ENCODE measurements at places on chromosomes 7 and 10. TPM values are rescaled to one million over a fixed set of nuclear protein-coding genes. Genes with fewer than 3 reads are reported as not detected.
A peak's percentile ranks its signal among the peaks of the same experiment; 100 is the strongest.

DNA sequence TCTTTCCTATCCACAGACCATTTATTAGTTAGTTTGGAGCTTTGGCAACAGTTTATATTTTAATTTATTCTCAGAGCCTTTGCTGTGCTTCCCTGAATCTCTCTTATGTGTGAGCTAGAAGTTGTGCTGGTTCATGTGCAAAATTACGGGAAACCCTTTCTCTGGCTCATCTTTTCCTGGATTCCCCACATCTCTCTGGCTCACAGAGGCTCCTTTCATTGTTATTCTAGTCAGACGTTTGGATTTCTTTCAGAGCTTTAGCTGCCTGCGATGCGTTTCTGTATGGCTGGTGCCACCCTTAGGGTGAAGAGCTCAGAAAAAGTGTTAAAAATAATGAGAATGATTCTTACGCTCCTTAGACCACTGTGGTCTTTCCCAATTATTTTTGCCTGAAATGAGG is 53.3 kb downstream of the TPST1 start:
- no peak for DNase-seq

- DNase-seq: peak; percentile 27
Measured at GRCh38 chr7:101315336-101315735, 6.3 kb downstream of the IFT22 start.

DNA sequence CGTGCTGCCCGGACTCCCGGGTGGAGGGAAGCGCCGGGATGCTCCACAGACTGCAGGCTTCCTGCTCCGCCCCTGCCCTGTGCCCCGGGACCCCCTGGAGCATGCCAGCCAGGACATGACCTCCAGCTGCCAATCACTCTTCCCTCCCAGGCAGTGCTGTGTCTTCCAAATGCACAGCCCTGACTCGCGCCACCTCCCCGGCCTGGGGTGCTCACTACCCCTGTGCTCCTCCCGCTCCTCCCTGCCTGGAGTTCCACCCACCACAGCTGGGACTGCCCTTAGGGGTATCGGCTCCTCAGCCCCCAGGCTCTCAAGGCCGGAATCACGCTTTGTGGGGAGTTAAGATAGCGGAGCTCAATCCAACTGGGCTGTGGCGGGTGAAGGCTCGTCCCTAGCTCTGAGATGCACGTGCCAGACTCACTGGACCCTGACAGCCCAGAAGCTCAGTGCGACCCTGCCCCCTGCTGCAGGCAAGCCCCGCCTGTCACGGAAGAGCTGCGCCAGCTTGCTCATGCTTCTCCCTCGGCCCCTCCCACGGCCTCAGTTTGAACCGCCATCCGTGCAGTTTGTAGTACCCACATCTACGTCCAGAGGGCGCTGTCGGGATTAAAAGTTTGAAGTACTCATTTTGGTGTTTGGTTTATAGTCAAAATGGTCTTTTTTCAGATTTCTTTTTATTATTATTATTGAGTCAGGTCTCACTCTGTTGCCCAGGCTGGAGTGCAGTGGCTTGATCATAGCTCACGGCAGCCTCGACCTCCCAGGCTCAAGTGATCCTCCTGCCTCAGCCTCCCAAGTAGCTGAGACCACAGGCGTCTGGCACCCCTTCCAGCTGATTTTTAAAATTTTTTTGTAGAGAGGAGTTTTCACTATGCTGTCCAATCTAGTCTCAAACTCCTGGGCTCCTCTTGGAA is 142.5 kb upstream of the TCERG1L start:
- DNase-seq: peak; percentile 59

Gene ASB10
- not detected for total RNA-seq

Gene TEX36
- not detected for total RNA-seq

DNA sequence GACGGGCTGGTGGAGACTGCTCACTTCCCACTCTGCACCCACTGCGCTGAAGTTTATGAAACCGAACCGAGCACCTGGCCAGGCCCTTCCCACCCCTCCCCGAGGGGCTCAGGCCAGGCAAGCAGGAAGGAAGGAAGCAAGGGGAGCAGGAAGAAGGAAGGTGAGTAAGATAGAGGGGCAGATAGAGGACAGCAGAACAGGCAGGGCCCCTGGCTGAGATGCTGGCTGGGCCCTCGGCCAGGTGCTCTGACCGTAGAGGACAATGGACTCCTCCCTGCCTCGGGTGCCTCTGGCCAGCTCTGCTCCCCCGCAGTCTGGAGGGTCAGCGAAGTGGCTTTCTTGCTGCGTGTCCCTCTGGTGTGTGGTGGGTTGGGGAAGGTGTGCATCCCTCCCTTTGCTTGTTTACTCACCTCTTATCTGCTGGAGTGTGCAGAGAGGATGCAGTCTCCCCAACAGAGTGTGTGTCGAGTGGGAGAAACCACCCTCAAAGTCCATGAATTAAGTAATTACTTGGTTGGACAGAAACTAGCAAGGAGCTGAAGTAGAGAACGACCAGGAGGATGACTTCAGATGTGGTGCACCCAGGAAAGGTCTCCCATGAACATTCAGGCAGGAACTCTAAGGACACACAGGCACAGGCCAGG is 82.8 kb upstream of the PPP2R2D start:
- DNase-seq: no peak

DNA sequence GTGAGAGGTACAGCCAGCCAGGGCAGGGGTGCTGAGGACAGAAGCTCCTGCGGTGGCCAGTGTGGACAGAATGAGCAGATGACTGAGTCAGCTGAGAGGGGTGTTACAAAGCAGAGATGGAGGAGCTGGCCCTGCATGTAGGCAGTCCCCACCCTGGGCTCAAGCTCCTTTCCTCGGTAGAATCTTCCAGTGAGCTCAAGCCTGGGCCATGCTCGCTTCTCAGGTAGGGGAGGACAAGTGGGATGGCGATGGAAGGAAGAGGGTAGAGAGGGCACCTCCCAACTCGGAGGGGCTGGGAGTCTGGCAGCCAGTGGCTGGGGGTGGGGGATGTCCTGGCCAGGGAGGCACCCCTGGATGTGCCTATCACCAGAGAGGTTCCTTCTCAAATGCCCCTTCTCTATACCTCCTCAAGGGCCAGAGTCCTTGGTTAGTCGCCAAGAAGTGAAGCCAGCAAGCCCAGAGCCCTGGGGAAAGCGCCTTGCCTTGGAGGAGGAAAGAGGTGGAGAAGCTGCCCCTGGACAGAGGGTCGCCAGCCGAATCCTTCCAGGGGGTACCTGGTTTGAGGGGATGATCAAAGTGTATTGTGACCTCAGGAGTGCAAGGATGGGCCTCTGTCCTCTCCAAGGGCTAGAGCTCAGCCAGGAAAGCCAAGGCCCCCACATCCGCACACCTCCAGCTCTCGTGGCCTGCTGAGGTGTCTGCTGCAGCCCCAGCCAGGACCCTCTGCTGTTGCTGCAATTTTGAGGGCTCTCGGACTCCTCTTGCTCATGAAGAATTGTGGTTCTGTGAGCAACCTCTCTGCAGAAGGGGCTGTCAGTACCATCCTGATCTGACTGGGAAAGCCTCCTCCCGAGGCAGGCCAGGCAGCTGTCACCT is 88.6 kb upstream of the MACROH2A2 start:
- no peak for DNase-seq

DNA sequence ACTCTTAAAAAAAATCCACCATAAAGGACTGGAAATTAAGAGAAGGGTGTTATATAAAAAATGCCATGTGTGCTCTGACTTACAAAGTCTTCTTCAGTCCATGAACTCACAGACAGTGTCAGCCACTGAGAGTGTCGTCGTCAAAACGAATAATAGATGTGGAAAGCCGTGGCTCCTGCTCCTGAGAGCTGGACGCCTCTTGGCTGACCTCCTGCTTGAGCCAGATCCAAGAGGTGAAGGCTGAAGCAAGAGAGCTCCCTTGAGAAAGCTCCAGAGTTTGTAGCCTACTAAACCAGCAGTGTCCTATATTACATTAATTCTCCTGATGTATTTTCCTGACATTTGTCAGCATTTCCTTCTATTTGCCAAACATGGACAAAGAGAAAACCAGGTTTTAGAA is 234.3 kb upstream of the C7orf33 start:
- no peak for DNase-seq

GRCh38 chr10:49486738-49487137 is 52.2 kb downstream of the ERCC6 start:
- no peak for DNase-seq

GRCh38 chr10:128310971-128311658 is 184.9 kb upstream of the MKI67 start:
- no peak for DNase-seq

Gene PRF1
- total RNA-seq: 67.7 TPM

GRCh38 chr10:129927351-129928120 is 36.5 kb downstream of the EBF3 start:
- no peak for DNase-seq

Gene CASTOR2
- 5.7 TPM for total RNA-seq

DNA sequence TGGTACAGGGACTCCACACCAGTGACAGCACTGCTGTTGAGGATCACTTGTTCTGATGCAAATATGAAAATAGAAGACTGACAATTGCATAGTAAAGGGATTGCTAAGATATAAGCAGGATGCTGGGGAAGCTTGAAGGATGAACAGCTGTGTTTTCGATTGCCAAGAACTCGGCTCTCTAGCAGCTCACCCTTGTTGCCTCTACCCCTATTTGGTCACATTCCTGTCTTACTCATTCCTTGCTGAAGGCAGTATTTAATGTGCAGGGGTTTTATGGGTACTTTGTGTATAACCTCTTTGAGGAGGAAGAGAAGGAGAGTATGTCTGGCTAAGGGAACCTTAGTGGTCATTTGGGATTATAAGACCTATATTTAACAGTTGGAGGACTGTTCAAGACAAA is 218.8 kb downstream of the AUTS2 start:
- DNase-seq: no peak

DNA sequence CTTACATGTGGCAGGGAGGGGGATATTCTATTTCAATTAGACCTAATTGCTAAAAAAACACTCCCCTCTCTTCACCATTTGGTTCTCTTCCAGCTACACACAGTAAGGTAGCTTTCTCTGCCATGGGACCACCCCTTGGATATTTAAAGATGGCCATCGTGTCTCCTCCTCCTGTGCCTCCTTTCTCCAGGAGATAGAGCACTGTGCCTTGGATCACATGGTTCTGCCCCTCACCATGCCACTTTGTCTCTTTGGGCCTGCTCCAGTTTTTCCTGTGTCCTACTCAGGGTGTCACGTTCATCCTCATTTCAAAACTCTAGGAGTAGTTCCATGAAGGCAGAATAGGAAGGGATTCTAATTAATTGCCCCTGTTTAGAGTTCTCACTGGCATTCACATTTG is 1060.2 kb downstream of the KCNMA1 start:
- no peak for DNase-seq

GRCh38 chr10:84605802-84606201 is 277.4 kb downstream of the CCSER2 start:
- DNase-seq: no peak

DNA sequence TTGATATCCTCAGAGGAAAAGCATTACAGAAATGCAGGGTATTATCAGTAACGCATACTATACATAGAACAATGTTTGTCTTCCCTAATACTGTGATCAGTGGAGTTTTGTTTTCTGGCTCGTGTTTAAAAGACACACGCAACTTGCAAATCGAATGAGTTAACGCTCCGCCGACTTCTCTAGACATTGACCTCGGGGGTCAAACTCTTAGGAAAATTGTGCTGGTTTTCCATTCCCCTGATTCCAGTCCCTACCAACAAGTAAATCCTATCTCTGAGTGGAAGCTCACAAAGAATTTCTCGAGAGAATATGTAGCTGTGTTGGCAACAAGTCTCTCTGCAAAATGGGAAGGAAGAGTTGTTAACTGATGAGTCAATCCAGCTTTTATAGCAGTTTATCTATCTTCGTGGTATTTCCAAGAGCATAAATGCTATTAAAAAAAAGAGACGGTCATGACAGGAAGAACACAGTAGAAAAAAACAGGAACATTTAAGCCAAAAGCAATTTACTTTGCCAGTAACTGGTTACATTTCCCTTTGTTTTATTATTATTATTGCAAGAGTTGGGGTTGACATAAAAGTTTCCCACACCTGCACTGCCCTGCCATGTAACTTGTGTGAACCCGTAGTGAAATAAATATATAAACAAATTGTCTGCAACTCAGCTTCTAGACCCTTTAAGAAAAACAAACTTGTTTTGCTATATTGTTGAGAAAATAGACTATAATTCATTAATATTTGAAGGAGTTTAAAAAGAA is 144.4 kb downstream of the ARID5B start:
- DNase-seq: no peak

DNA sequence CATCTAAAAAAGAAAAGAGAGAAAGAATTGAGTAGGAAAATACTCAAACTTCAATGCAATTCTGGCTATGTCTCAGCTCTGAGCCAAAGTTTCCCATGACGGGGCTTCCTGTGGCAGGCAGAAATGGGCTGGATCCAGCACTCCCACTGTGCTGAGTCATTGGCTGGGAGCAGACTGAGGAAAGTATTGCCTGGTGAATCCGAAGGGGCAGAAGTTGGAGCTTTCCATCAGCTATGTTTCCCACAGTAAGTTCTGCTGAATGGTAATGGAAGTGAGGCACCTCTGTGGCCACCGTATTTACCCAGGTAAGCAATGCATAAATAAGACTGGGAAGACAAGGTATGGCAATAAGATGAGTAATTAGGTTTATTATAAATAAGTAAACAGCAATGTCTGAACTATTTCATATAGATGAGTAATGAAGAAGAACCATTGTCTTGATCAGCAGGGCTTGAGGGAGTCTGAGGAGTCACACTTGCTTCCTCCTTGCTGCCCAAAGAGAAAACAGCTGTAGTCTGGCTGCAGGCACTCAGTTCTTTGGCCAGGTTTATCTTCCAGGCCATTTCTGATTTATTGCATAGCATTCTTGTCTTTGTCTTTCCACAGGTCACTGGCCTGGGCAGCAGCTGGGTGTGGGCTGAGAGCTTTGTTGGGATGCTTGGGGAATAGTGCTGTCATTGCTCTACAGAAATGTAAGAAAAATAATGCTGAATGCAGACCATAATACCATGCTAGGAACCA is 255.3 kb downstream of the DNAJB9 start:
- no peak for DNase-seq

Gene COL17A1
- not detected for total RNA-seq

DNA sequence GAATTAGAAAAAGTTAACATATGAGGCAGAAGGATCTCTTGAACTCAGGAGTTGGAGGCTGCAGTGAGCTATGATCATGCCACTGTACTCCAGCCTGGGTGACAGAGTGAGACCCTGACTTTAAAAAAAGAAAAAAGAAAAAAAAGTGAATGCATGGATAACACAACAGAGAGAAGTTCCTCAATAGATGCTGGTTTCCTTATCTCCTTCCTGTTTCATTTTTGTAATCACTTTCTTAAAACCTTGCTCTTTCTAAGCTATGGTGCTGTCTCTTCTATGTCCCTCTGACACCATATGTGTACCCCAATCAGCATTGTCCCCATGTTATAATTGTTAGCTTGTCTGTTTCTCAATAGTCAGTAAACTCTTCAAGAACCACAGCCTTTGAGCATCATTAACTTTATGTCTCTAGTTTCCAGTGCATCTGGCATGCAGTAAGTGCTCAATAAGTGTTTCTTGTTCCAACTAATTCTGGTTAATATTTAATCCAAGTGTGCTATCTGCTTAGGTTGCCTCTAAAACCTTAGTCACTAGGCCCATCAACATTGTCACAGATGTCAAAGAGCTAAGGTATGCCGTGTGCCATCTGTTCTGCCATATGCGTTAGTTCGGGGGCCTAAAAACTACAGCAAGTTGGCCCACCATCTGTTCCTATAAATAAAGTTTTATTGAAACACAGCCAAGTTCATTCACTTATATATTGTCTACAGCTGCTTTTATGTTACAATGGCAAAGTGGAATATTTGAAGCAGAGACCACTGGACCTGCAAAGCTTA is 36.2 kb downstream of the MPP7 start:
- DNase-seq: no peak

Gene EBLN1
- total RNA-seq: not detected

Data from activated T-helper 2 cell treated with anti-CD3 and anti-CD28 coated beads, Interferon-gamma antibody, Interleukin-2, Interleukin-4, amounts not matched to agents 10 μg/mL and 5 μg/mL and 100 μg/mL, durations not matched to agents 14 hours and 24 hours and 36 hours (primary cell).